Stimulated activated CD4-positive, alpha-beta T cell treated with anti-CD3 and anti-CD28 coated beads, Interleukin-4, amount 100 ng/mL, for 1 hour (primary cell): ENCODE measurements at places on chromosomes 3 and 15.

DNA sequence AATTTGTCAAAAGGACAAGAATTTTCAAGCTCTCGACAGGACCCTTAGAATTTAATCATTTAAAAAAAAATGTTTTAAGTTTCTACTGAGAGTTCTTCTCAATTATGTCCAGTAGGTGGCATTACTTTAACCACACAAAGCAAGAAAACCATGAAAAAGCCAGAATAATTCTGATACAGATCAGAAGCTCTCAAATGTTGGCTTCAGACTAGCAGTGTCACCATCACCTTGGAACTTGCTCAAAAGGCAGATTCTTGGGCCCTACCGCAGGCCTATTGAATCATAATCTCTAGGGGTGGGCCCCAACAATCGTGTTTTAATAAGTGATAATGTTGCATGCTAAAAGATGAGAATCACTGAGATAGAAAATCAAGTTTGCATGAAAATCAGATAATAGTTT lies 99.5 kb upstream of the KCNMB2 start:
- no peak for DNase-seq

- no peak for DNase-seq
These were observed 77.5 kb downstream of the TBC1D5 start for GRCh38 chr3:17664923-17665322.

DNA sequence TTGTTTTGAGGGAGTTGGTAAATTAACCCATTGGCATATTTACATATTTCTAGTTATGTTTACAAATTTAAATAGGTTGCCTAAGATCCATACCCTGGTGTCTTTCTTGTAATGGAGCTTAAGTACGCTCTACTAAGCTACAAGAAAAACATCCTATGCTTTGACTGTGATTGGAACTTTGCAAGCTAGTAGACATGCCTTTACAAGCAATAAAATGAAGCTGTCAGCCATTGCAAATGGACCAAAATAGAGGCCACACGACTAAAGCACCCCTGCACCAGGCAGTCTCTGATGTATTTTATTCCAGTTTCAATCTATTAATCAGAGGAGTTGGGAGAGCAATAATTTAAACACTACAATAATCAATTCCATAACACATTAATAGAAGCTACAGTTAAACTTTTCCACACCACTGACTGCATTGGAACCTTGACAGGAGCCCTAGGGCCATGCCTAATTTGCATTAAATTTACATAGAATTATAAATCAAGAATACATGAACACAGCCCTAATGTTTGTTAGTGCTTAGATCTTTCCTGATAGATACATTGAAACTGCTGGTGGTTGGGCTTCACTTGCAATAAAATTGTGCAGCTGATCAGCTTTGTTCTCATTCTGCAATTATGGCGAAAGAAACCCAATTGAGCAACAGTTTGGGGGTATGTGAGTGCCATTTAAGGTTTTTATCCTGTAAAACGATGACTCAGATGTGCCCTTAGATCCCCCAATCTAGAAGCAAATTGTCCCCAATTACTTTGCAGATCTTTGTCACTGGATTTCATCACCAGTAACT lies 360.1 kb downstream of the LSAMP start:
- DNase-seq: no peak

GRCh38 chr3:133663569-133664313 lies 2.0 kb upstream of the TOPBP1 start:
- DNase-seq: no peak

DNA sequence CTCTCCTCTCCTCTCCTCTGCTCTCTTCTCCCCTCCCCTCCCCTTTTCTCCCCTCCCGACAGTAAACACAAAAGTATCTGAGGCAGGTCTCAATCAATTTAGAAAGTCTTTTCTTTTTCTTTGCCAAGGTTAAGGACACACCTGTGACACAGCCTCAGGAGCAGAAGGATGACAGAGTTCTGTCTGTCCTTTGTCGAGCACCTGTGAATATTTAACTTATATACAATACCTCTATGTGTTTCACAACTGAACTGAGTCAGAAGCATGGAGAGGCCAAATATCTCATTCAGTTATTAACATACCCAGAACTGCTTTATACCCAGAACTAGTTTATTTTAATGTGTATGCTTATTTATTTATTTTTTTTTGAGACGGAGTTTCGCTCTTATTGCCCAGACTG lies 81.1 kb upstream of the ROBO1 start:
- DNase-seq: no peak

DNA sequence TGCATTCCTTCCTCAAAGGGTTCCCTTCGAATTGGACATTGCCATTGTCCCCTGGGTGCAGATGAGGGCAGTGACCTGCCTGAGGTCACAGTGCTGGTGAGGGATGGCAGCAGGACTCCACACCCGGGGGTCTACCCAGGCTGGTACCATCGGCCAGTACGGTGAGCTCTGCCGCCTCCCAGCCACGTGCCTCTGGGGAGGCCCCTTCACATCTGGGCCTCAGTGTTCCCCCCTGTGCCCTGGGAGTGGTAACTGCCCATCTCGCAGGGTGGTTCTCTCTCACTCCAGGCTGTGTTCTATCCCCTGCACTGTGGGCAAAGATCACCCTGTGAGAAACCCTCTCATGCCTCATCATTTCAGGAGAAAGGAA lies 99.4 kb upstream of the IQSEC1 start:
- DNase-seq: no peak

GRCh38 chr3:89690646-89691045 lies 583.2 kb downstream of the EPHA3 start:
- no peak for DNase-seq

DNA sequence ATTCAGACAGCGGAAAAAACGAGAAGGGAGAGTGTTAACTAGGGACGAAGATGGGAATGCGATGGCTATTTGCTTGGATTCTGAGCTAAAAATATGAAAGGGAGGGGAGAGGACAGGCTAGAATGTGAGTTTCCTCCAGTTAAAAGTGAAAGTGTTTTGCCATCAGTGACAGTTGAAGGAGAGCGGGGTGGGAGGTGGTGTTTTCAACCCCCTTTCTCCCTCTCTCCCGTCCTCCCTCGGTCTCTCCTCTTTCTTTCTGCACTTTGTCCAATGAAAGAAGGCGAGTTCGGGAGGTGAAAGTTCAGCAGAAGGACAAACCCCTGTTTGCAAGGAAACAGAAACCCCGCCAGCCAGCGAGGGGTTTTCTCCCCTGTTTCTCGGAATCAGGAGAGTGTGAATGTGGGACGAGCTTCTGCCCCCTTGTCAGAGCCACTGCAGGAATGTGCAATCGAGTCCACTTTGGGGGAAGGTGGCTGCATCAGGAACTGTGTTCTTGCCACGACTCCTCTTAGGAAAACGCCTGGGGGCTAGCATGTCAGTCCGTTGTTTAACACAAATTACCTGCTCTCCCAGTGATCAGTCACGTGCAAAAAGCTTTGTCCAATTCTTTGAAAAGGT lies 975 bp upstream of the FOXP1 start:
- DNase-seq: peak; percentile 65

DNA sequence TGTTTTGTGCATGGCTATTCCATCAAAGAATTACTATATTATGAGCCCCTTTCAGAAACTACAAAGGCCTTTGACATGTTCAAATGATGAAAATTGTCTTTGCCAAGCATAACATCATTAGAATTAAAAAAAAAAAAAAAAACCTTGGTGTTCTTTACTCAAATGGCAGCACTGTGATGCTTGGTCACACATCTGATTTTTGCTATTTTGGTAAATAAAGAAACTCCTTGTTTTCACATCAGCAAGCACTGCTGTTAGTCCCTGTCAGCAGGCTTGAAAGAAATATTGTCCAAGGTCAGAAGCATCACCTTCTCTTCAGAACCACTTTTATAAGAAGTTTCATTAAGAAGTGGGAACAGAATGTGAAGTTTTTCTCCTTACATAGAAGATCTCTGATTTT lies 537.3 kb downstream of the MFSD1 start:
- no peak for DNase-seq

DNA sequence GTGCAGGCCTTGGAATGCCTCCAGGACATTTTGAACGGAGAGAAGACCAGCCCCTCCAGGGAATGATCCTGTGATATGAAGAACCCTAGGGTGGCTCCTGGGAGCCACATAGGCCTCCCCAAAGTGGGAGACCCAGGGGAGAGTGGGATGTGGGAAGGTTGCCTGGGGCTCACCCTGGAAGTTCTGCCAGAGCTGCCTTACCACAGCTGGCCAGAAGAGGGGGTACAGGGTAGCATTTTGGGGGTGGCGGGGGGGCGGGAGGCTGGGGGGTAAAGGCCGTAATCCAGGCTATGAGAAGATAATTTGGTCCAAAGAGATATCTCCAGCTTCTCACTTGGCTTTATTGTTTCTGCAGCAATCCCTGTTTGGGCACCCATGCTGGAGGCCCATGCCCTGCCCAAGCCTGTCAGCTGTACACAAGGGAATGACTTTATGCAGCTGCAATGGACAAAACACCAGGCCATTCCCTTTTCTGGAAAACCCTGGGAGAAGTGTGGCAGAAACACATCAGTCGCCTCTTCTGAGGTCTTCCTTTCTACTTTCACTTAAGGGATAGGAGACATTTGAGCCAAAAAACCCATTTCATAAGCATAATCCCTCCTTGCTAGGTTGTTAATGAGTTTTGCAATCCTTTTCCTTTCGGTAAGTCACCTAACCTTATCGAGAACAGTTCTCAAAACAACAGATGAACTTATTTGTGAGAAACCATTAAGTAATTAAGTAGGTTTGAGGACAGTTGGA lies 11.0 kb upstream of the MUSTN1 start:
- DNase-seq: peak; percentile 31

- DNase-seq: no peak
These were observed 44.1 kb downstream of the CPN2 start for GRCh38 chr3:194306771-194307640.

DNA sequence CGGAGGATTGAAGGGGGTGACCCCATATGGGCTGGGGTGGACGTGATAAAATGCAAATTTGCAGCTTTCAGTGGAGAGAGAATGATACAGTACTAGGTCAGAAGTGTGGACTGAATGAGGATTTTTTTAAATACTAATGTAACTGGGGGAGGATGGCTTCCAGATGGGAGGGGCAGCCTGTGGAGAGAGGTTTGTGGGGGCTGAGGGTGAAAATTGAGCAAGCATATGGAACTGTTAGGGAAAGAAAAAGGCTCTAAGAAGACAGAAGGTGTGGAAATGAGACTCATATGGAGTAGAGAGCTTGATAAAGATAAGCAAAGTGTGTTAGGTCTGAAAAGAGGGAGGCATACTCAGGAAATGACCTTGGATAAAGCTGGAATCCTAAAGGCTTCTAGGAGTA lies 926.4 kb downstream of the IGSF11 start:
- DNase-seq: no peak

GRCh38 chr15:39391230-39391629 lies 189.6 kb upstream of the THBS1 start:
- DNase-seq: no peak

DNA sequence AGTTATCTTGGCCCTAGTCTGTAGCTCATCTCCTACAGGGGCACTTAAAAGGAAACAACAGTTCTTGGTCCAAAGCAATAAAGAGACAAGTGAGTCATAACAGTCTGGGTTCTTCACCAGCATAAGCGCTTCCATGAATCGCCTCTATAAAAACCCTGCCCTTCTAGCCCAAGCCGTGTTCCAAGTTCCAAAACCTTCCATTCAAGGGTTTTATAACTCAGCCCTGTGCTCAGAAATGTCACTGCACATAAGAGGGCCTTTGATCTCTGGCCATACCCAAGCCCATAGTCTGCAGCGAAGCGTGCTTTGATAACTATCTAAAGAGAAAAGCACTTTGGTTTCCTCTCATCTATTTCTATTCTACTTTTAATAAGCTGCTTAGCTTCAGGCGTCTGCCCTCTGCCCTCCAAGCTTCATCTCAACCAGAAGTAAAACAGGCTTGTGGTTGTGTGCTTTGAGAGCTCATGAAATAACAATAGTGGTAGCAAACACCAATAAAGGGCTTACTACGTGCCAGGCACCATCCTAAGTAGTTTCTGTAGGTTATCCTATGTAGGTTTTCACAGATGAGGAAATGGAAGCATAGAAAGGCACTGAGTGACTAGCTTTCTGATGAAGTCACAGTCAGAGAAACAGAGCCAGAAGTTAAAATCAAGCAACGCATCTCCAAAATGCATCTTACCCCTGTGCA lies 64.0 kb upstream of the AKAP13 start:
- no peak for DNase-seq

- DNase-seq: no peak
These were observed 38.9 kb downstream of the ANO10 start for GRCh38 chr3:43582866-43583265.

DNA sequence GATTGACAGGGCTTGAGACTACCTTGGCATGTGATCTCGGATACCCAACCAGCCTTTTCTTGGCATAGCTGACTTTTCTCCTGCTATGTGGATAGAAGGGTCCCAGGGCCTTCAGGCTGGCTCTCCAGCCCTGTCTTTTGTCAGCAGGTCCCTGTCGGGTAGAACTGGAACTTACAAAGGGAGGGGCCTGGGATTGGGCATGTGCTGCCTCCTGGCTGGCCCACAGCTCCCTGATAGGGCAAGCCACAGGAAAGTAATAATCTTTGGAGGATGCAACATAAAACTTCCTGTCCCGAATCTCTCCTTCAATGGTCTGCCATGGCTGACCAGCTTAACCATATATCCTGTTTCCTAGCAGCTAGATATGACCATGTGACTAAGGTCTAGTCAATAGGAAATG lies 89.1 kb downstream of the ABHD5 start:
- no peak for DNase-seq
